ENCODE measurements at places on chromosomes 2 and 18. TPM values are rescaled to one million over a fixed set of nuclear protein-coding genes. Genes with fewer than 3 reads are reported as not detected.

DNA sequence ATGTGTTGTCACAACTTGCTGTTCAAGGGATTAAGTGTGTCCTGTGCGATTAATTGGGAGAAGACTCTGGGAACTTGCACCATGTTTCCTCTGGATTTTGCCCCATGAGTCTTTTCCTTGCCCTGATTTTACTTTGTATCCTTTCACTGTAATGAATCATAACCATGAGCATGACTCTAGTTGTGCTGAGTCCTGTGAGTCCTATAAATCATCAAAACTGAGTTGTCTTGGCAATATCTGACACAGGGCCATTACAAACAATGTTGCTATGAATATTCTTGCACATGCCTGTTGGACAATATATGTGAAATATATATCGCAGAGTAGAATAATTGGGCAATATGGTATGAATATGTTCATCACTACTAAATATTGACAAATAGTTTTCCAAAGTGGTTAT, 56.5 kb upstream of the COL5A2 start:
- H3K4me1 ChIP-seq = no peaks in the 10 kb centered on the region
- no peak overlapping the region for H3K4me3 ChIP-seq
- no peak overlapping the region for H3K27ac ChIP-seq
- no peaks in the 10 kb centered on the region for H3K36me3 ChIP-seq

DNA sequence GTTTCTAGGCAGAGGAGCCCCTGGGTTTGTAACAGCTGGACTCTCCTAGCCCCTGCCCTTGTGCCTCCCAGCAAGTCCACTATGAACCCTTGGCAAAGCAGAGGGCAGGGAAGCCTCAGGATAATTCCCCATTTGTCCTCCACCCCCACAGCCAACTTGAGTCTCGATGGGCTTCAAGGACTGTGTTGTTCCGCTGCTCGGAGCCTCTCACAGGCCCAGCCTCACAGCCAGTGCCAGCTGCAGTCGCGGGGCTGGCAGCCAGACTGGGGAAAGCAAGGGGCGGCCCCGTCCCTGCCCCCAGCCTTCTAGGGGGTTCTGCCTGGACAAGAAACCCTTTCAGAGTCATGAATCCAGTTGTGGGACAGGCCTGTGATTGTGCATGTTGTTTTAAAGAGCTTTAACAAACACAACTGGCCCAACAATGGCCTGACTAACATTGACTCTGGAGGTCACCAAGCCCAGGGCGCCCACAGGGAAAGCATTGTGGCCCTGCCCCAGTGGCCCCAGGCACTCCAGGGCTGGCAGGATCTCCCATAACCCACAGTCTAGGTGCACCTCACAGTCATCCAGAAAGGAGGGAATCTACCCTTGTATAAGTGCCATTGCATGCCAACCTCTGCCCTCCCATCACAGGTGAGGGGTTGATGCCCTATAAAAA, 71.8 kb upstream of the DAPL1 start:
- H3K4me1 ChIP-seq = no peaks in the 10 kb centered on the region
- no peaks in the 10 kb centered on the region for H3K27me3 ChIP-seq
- DNase-seq = no peak
- H3K36me3 ChIP-seq = no peaks in the 10 kb centered on the region
- no peak overlapping the region for H3K27ac ChIP-seq

Gene FSIP2
- 0.61 TPM for total RNA-seq

Gene GPR55
- total RNA-seq = not detected

Gene SOX11
- not detected for total RNA-seq

DNA sequence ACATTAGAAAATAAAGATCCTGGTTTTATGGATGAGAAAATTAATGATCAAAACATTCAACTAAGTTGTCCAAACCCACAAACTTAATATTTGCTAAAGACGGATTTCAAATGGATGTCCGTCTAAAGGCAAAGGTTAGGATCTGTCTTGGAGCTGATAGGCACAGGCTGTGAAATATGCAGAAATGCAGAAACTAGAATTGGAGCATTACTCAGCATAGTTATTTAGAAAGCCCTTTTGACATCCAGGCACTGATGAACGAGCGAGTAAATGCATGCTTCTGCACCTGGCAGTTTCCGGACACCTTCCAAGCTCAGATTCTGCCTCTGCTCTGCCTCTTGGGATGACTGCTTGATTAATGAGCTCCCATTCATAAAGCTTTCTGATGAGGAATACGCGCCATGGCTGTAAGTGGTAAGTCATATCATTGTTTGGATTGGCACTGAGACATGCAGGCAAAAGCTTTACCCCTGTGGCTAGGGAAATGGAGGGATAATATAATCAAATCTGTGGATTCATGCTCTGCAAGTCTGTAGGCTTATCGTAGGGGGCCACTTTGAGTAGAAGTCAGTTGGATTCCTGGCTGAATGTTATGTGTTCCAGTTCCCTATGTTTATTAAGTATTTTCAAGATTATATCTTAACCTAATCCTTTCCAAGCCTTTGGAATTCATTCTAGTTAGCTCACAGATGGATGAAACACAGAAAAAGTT, 2176.3 kb upstream of the CELF4 start:
- H3K4me1 ChIP-seq = no peaks in the 10 kb centered on the region
- H3K27me3 ChIP-seq = no peaks in the 10 kb centered on the region
- H3K4me3 ChIP-seq = no peak overlapping the region
- no peak overlapping the region for H3K27ac ChIP-seq

DNA sequence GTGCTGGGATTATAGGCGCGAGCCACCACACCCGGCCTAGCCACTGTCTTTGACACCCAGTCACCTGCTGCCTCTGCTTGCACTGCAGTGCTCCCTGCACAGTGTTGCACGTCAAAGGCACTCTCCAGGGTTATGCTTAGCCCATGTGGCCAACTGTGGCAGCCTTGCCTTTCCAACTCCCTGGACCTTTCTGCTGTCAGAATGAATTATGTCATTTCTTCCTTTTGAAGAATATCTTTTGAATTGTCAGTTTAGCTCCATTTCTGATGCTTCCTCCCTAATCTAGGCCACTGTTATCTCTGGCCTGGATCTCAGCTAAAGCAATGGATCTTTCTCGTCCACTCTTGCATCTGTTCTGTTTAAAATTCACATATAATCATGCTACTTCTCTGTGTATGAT, 29.3 kb upstream of the LRRTM1 start:
- H3K4me1 ChIP-seq = no peaks in the 10 kb centered on the region
- no peak overlapping the region for H3K4me3 ChIP-seq
- no peak overlapping the region for H3K27ac ChIP-seq
- H3K27me3 ChIP-seq = no peaks in the 10 kb centered on the region
- H3K36me3 ChIP-seq = no peaks in the 10 kb centered on the region

GRCh38 chr2:210713122-210713521, 156.7 kb downstream of the CPS1 start:
- no peaks in the 10 kb centered on the region for H3K27me3 ChIP-seq
- no peak overlapping the region for H3K27ac ChIP-seq
- no peak for DNase-seq

Gene GTF3C2
- total RNA-seq = 46.8 TPM

GRCh38 chr2:121605820-121606733, 43.2 kb downstream of the CLASP1 start:
- no peak overlapping the region for H3K27ac ChIP-seq
- no peak overlapping the region for H3K4me3 ChIP-seq
- H3K27me3 ChIP-seq = no peaks in the 10 kb centered on the region
- no peaks in the 10 kb centered on the region for H3K36me3 ChIP-seq
- no peak for DNase-seq
- peaks cover 10% of the 10 kb centered on the region for H3K4me1 ChIP-seq

GRCh38 chr2:155308367-155309009, 610.0 kb downstream of the KCNJ3 start:
- no peak for DNase-seq
- H3K27me3 ChIP-seq = no peaks in the 10 kb centered on the region
- H3K27ac ChIP-seq = no peak overlapping the region
- H3K4me3 ChIP-seq = no peak overlapping the region
- no peaks in the 10 kb centered on the region for H3K4me1 ChIP-seq

DNA sequence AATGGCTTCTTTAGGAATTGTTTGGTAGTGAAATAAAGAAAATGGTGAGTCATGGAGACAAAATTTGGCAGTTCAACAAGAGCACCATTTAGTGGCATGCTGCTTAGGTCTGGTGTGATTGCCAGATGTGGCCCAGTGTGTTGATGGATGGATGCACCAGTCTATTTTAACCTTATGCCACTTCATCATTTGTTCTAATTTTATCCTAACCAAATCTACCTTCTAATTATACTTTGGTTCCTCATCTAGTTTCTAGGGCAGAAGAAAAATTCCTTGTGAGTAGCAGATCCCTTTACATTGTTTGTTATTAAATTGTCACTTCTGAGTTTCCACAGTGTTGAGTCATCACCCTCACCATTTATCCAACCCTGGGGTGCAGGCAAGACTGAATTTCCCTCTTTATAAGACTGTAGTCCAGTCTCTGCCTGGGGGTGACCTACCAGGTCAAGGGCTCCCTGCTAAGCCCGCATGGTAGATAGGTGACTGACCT, 32.5 kb downstream of the NABP1 start:
- no peak overlapping the region for H3K4me3 ChIP-seq
- no peaks in the 10 kb centered on the region for H3K4me1 ChIP-seq
- H3K36me3 ChIP-seq = no peaks in the 10 kb centered on the region
- no peak overlapping the region for H3K27ac ChIP-seq

- H3K27me3 ChIP-seq = no peaks in the 10 kb centered on the region
- H3K4me1 ChIP-seq = no peaks in the 10 kb centered on the region
- no peaks in the 10 kb centered on the region for H3K36me3 ChIP-seq
- H3K27ac ChIP-seq = no peak overlapping the region
Observed at GRCh38 chr2:10449486-10449831, 1.3 kb upstream of the ODC1 start.

DNA sequence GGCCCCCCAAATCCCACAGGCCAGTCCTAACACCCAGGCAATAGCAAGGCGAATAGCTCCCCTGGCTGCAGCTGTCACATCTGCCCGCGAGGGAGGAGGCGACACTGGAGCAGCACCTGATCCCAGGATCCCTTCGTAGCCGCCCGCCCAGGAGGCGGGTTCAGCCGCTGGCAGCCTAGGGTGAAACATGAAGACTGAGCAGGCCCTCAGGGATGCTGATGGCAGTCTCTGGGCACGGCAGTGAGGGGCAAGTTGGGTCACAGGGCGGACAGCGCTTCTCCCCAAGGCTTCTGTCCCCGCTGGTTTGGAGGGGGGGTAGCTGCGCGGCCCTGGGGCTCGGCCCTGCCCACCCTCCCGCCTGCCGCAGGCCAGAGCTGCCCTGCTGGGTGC, 1.9 kb downstream of the DNMT3A start:
- peak; percentile 74 for DNase-seq
- H3K27ac ChIP-seq = peak overlapping the region; percentile 74
- H3K36me3 ChIP-seq = no peaks in the 10 kb centered on the region
- H3K4me3 ChIP-seq = peak overlapping the region; percentile 73
- no peaks in the 10 kb centered on the region for H3K27me3 ChIP-seq
- peaks cover 14% of the 10 kb centered on the region for H3K4me1 ChIP-seq

Gene DPP10
- not detected for total RNA-seq
